ENCODE measurements at places on chromosomes 11 and 22.

GRCh38 chr11:22875869-22876473, 15.7 kb upstream of the CCDC179 start:
- no peak for DNase-seq

DNA sequence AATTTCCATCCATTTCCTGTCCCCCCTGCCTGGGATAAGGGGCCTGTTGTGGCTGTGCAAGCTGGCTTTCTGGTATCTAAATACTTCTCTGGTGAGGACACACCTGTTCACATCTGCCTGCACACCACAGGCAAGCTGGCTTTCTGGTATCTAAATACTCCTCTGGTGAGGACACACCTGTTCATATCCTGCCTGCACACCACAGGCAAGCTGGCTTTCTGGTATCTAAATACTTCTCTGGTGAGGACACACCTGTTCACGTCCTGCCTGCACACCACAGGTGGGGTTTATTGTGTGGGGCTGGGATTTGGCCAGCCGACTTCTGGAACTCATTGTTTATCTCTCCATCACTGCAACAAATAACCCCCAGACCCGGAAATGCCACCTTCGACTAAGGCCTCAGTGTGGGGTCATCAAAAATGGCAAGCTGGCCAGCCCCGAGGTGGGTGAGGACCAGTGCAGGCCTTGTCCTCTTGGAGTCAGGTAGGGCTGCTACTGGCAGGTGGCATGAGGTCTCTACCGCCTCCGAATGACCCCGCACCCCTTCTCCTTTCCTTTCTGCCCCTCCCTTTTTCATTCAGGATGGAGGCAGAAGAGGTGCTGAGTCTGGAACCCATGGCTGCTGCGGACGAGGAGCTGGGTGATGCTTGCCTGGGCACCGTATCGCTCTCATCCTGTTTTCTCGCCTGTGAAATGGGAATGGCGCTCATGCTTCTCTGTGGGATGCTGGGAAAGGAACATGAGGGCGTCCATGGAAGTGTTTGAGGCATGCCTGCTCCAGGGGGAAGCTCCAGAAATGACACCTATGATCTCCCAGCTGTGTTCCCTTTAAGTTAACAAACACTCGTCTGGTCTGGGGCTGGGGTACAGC, 43.5 kb upstream of the MYEOV start:
- no peak for DNase-seq

- DNase-seq, result no peak
Observed at GRCh38 chr11:32071811-32072210, 19.1 kb upstream of the RCN1 start.

DNA sequence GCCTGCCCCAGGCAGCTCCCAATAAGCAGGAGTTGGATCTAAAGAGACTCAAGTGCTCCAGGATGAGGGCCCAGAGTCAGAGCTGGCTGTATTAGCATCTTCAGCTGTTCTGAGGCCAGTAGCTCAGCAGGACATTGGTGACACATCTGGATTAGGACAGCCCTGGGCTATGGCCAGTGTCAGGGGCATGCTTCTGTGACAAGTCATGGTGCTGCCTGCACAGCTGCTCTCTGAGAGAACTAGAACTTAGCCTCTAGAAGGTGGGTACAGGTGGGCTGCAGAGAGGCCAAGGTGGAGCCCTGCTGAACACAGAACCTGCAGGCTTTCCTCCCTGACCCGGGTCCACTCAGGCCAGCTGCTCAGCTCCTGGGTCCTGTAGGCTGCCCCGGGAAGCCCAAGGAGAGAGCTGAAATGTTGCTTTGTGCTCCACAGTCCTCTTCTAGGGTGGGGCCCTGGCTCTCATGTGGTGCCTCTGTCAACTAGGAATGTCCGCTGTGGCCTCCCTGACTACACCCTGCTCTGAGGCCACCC, 426.9 kb downstream of the SOX6 start:
- no peak for DNase-seq

- DNase-seq, result no peak
Observed at GRCh38 chr11:69076129-69076791, 27.5 kb downstream of the TPCN2 start.

DNA sequence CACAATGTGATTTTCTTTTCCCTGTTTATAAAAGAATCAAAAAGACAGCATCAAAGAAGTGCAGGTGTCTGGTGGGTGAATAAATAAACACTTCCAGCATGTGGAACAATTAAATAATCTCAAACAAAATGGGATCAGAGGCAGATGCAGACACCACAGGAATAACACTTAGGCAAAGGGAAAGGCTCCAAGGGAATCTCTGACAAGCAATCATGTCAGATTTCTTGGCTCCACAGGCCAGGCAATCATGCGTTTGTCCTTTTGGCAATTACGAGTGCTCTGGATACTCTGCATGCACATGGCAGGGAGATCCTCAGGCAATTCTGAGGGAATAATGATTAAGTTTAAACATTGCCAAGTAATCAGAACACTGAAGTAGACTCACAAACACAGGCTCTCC, 403.5 kb upstream of the LUZP2 start:
- no peak for DNase-seq

- DNase-seq, result no peak
Observed at GRCh38 chr22:47009304-47010101, 247.1 kb downstream of the TBC1D22A start.

DNA sequence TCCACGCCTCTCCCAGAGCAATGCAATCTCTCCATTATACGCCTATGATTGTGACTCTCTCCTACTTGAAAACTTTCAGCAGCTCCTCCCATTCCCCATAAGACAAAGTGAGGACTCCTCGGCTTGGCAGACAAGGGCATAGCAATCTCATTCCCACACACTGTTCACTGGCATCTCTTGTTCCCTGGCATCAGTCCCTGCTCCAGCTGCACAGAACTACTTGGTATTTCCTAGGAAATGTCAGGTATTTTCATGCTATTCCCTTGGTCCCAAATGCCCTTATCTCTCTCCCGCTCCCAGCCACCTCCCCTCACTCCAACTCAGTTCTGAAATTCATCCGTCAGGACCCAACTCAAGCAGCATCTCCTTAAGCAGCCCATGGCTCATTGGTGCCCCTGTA, 28.4 kb downstream of the TMPRSS5 start:
- no peak for DNase-seq

DNA sequence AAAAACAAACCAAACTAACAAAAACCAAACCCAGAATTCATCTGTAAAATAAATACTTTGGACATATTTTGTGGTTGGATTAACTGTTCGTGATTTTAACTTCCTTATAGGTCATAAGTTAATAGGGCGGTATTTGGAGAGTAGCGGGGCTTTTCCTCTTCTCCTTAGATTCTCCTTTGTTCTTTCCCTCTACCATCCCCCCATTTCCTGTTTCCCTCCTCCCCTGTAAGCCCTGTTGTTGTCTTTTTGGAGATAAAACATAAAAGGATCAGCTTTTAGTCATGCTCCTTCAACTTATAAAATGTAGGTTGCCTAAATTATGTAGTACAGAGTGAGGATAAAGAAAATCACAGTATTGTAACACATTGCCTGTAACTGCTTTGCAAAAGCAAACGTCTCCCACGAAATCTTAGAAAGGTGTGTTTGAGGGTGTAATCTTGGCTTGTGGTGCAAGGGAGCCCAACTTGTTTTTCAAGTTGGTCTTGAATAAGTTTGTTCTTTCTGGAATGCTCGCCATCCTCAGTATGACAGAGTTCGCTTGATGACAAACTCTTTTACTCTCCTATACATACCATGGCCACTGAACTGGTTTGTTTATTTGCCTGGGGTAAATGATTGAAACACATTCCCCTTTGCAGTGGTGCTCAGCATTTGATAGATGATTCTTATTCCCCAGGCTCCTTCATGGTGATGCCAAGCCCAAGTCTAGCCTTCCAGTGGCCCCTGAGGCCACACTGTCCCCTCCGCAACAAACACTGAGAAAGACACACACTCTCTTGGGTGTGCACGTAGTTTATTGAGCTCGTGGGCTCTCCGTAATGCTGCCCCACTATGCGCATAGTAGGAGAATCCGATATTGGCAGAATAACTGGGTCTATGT, 49.4 kb downstream of the TEAD1 start:
- no peak for DNase-seq

GRCh38 chr11:60422609-60423008, 6.8 kb upstream of the MS4A5 start:
- DNase-seq, result no peak

GRCh38 chr22:43824724-43825420, 12.8 kb upstream of the EFCAB6 start:
- no peak for DNase-seq

GRCh38 chr11:80327956-80328614, 887.3 kb upstream of the TENM4 start:
- DNase-seq, result no peak

GRCh38 chr11:26186389-26186788, 145.5 kb upstream of the ANO3 start:
- DNase-seq, result no peak

GRCh38 chr22:46567471-46567870, 30.1 kb upstream of the CELSR1 start:
- no peak for DNase-seq

- no peak for DNase-seq
Observed at GRCh38 chr11:1116666-1117390, 40.9 kb upstream of the MUC5AC start.

GRCh38 chr11:35083181-35083430, 55.9 kb upstream of the CD44 start:
- no peak for DNase-seq

GRCh38 chr11:66035653-66036333, 9.5 kb upstream of the CATSPER1 start:
- no peak for DNase-seq

GRCh38 chr11:1283091-1283511, 26.3 kb downstream of the TOLLIP start:
- DNase-seq, result no peak

DNA sequence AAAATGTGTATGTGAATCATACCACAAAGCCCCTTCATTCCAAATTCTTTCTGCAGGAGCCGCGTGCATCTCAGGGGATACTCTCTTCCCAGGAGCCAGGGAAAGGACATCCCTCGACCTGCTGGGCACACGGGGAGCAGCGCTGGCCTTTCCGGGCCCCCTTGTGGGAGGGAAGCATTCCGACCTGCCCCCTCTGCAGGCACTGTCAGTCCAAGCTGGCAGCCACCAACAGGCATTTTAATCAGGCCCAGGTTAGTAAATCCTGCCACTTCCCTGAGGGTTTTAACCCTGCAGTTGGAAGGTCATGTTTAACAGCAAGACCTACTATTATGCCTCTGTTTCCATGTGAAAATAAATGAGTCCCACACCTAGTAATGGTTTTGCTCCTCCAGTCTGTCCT, 391.5 kb downstream of the SHANK2 start:
- DNase-seq, result no peak

DNA sequence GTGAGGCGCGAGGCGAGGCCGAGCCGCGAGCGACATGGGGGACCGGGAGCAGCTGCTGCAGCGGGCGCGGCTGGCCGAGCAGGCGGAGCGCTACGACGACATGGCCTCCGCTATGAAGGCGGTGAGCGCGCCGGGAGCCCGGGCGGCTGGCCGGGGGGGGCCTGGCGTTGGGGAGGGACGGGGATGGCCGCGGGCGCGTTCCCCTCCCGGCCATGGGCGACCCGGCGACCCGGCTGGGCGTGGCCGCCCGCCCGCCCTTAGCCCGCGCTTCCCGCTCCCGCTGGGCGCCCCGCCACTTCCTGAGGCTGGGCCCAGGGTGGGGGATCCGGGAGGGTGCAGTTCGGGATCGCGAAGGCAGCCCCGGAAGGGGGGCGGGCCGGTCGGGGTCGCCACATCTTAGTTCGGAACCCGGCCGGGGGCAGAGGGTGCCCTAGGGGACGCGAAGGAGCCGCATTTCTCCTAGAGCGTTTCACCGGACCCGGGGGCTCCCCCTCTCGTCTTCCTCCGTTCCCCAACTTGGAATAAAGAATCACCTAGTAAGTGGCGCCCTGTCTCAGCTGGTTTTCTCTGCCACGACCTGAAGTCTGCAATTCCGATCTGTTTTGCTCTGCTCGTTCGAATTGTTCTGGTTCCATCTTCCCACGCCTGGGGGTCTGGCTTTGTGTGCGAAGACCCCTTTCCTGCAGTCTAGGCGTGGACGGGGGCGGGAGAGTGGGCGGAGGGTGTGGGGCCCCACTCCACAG, 536 bp downstream of the YWHAH start:
- DNase-seq, result no peak

DNA sequence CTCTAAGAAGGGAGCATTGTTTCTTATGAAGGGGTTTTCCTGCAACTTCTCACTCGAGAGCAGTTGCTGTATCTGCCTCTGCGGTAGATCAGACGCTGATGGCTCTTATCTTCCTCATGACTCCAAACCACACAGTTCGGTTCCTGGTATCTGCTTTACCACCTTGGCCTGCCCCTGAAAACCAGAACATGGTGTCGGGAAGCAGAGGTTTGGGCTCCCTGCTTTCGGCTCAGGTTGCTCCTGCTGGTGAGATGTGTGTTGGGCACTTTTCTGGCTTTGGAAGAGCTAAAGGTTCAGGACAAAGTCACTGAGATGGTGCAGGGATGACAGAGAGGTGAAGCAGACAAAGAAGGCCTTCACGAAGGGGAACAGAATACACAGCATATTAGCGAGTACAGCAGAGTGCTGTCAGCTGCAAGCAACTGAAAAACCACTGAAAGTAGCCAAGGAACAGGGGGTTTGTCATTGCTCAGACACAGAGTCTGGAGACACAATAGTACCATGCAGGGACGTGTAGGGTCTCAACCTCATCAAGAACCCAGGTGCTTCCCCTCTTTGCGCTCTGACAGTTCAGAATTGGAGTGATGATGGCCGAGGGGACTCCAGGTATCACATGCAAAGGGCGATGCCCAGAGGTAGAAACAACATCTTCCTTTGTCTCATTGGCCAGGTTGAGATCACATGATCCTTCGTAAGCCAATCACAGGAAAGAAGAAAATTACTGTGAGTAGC, 11.9 kb upstream of the CSF2RB start:
- DNase-seq, result no peak

GRCh38 chr22:44765571-44766285, 13.4 kb downstream of the ARHGAP8 start:
- no peak for DNase-seq

DNA sequence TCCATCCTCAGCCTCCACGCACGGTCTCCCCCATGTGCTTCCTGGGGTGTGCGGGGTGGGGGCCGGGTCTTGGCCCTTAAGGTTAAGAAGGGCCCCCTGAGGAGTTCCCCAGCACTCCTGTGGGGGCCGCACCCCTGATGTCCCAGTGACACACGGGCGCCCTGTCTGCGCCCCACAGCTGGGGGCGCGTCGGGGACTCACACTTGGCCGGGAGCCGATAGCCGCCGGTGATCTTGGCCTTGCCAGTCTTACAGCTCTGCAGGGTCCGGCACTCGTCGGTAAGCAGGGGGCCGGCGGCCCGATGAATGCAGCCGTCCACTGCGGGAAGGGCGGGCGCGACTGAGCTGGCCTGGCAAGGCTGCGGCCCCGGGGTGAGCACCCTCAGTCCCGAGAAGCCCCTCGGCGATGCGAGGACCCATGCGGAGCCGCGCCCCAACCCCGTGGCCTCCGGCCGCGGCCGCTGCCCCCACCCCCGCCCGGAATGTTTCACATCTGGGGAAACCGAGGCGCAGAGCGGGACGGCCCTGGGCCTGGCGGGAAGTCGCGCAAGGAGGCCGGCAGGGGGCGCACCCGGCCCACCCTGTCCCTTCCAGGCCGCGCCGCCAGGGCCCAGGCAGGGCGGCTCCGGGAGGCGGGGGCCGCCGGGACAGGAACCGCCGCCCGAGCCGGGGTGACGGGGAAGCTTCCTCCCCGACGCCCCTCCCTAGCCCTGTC, 13.9 kb downstream of the OTUB1 start:
- DNase-seq, result peak; percentile 27

- no peak for DNase-seq
Observed at GRCh38 chr11:475941-476340, 25.9 kb downstream of the PTDSS2 start.

- DNase-seq, result no peak
Observed at GRCh38 chr11:7901319-7901854, 29.7 kb downstream of the OR10A6 start.

- no peak for DNase-seq
Observed at GRCh38 chr22:41256254-41257253, 15.8 kb upstream of the CHADL start.

GRCh38 chr11:123584186-123584585, 70.2 kb downstream of the SCN3B start:
- DNase-seq, result no peak

Data from stimulated activated CD8-positive, alpha-beta memory T cell treated with anti-CD3 and anti-CD28 coated beads, Interleukin-4, amount 100 ng/mL, for 4 hours (primary cell).